ENCODE measurements at places on chromosomes 2 and 18. TPM values are rescaled to one million over a fixed set of nuclear protein-coding genes. Genes with fewer than 3 reads are reported as not detected.

The CELF4 gene
- total RNA-seq: not detected

The C1GALT1C1L gene
- 0.74 TPM for total RNA-seq

The MAPK4 gene
- not detected for total RNA-seq

The ZFAND2B gene
- total RNA-seq: 24.0 TPM

The RFTN2 gene
- 9.9 TPM for total RNA-seq

The UGT1A4 gene
- not detected for total RNA-seq

The LRATD1 gene
- not detected for total RNA-seq

The DPYSL5 gene
- not detected for total RNA-seq

The DSEL gene
- total RNA-seq: 4.5 TPM

The AKAIN1 gene
- total RNA-seq: not detected

The RELCH gene
- 20.7 TPM for total RNA-seq

The MYO1B gene
- total RNA-seq: 55.4 TPM

The SAP130 gene
- total RNA-seq: 34.3 TPM

The TRABD2A gene
- total RNA-seq: 0.99 TPM

The IL1B gene
- total RNA-seq: not detected

The FSHR gene
- not detected for total RNA-seq

The NCOA1 gene
- 10.9 TPM for total RNA-seq

The KCNJ3 gene
- total RNA-seq: not detected

The CASP8 gene
- total RNA-seq: 8.8 TPM

The ANKRD30B gene
- not detected for total RNA-seq

The TLX2 gene
- total RNA-seq: not detected

The CABYR gene
- total RNA-seq: 11.4 TPM

The POTEJ gene
- not detected for total RNA-seq

The B3GNT2 gene
- 21.2 TPM for total RNA-seq

The UGT1A5 gene
- total RNA-seq: not detected

The RAB6C gene
- not detected for total RNA-seq

The HK2 gene
- 11.0 TPM for total RNA-seq

All from endothelial cell of umbilical vein (primary cell).